ENCODE measurements at places on chromosomes 7 and 10. TPM values are rescaled to one million over a fixed set of nuclear protein-coding genes. Genes with fewer than 3 reads are reported as not detected.

The ZNF316 gene
- polyA plus RNA-seq: 56.2 TPM

The C7orf33 gene
- polyA plus RNA-seq: not detected

The CFAP43 gene
- polyA plus RNA-seq: 39.1 TPM

The VWC2 gene
- 1.1 TPM for polyA plus RNA-seq

The PALD1 gene
- 10.1 TPM for polyA plus RNA-seq

The PRTFDC1 gene
- 46.0 TPM for polyA plus RNA-seq

The FGFBP3 gene
- polyA plus RNA-seq: 3.1 TPM

The MYO3A gene
- 10.2 TPM for polyA plus RNA-seq

The SPDYE2B gene
- 3.8 TPM for polyA plus RNA-seq

The STEAP2 gene
- 22.7 TPM for polyA plus RNA-seq

The ANLN gene
- 45.3 TPM for polyA plus RNA-seq

Measured in left kidney (tissue), 8 donors.